ENCODE measurements at places on chromosomes 4 and X. TPM values are rescaled to one million over a fixed set of nuclear protein-coding genes. Genes with fewer than 3 reads are reported as not detected.

- no peak overlapping the region for H3K4me3 ChIP-seq
- no peak for DNase-seq
- no peaks in the 10 kb centered on the region for H3K36me3 ChIP-seq
- no peaks in the 10 kb centered on the region for H3K27me3 ChIP-seq
- H3K4me1 ChIP-seq: no peaks in the 10 kb centered on the region
Measured at GRCh38 chr4:172843192-172843591, 325.4 kb upstream of the GALNT7 start.

- no peaks in the 10 kb centered on the region for H3K4me1 ChIP-seq
- no peak overlapping the region for H3K27ac ChIP-seq
- no peaks in the 10 kb centered on the region for H3K36me3 ChIP-seq
- no peak for DNase-seq
- H3K4me3 ChIP-seq: no peak overlapping the region
Measured at GRCh38 chr4:126414741-126415140, 1100.0 kb downstream of the FAT4 start.

- H3K27ac ChIP-seq: no peak overlapping the region
- H3K4me1 ChIP-seq: no peaks in the 10 kb centered on the region
- no peak for DNase-seq
- H3K36me3 ChIP-seq: no peaks in the 10 kb centered on the region
- no peaks in the 10 kb centered on the region for H3K27me3 ChIP-seq
- no peak overlapping the region for H3K4me3 ChIP-seq
Measured at GRCh38 chrX:13923289-13923688, 106.4 kb upstream of the GPM6B start.

DNA sequence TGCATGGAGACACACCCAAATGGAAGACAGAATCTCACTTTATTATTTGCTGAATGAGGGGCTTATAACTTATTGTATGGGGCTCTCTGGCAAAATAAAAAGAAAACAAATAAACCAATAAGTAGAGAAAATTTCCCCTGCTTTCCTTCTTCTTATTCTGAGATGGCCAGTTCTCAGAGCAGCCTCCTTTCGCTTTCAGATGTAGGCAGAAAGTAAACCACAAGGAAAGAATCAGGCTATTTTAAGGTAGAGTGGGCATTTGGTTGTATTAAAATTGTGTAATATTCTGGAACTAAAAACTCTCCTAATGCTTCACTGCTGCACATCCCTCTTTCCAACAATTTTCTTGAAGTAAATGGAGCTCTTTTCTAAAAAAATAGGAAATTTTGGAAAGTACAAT lies 241.8 kb downstream of the GALNTL6 start:
- no peak for DNase-seq
- H3K4me3 ChIP-seq: no peak overlapping the region
- no peaks in the 10 kb centered on the region for H3K4me1 ChIP-seq
- H3K36me3 ChIP-seq: no peaks in the 10 kb centered on the region

- H3K4me3 ChIP-seq: no peak overlapping the region
- H3K36me3 ChIP-seq: no peaks in the 10 kb centered on the region
- DNase-seq: no peak
- H3K4me1 ChIP-seq: no peaks in the 10 kb centered on the region
Measured at GRCh38 chr4:19534159-19534558, 717.5 kb upstream of the SLIT2 start.

The GPAT3 gene
- total RNA-seq: 7.3 TPM

DNA sequence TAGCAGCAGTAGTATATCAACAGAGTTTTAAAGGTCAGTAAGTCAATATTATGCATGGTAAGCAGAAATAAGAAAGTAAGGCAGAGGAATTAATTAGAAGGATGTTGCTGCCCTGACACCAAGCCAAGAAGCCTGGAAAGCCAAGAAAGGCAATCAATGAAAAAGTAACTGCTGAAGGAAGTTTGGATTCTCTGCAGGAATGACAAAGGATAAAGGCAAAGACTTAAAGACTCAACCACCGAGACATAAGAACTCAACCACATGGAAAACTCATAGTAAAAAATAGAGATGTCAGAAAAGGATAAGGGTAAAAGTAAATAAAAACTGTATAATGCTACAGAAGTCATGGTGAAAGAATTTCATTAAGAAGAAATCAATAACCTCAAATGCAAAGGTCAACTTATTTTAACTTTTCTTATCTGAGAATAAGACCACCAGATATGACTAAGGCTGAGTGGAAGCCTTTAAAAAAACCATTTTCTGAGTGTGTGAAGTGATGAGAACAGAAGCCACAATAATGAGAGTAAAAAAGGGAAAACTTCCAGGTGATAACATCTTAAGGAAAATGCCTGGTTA lies 55.2 kb downstream of the NEK1 start:
- no peak overlapping the region for H3K4me3 ChIP-seq
- no peak for DNase-seq
- H3K27me3 ChIP-seq: no peaks in the 10 kb centered on the region
- no peak overlapping the region for H3K27ac ChIP-seq
- H3K4me1 ChIP-seq: no peaks in the 10 kb centered on the region

DNA sequence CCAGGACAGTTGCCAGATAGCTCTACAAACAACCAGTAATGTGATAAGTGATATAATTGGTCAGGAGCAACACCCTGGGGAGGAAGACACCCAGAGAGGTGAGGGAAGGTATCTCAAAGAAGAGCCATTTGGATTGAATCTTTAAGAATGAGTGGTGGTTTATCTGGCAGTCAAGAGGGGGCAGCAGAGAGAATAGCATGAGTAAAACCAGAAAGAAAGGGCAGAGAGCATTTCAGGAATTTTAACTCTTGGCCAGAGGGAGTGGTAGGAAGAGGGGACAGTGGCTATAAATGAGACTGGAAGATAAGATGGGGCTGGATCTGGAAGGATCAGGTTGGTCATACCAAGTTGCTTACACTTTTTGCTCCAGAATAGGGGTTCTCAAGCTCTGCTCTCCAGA lies 5.9 kb upstream of the SEPTIN6 start:
- no peak for DNase-seq
- H3K36me3 ChIP-seq: no peaks in the 10 kb centered on the region
- no peak overlapping the region for H3K4me3 ChIP-seq

DNA sequence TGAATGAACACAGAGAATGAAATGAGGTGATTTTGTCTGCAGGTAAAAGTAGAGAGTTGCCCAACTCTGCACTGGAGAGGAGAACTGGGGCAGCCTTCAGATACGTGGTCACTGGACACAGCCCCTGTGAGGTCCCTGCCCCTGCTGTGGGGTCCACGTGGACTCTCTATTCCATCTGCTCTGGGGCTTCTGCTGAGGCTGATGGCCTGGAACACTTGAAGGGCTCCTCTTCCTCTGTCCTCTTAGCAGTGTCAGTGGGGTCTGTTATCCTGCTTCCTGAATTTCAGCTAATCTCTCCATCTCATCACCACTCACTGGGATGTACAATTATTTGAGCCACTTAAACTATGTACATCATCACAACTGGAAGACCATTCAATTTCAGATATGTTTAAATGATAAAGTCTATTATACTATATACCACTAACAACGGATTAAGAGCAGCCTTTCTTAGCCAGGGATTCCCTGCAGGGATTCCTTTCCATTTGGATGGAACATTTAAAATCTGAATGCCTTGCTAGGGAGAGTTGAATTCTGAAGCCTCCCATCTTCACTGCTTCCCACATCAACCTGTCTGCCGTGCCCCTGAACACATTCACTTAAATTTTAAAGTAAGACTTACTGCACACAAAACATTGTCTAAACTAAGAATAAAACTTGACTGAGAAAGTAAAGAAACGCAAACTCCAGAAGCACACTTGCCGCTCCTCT lies 74.0 kb downstream of the CC2D2A start:
- H3K4me3 ChIP-seq: no peak overlapping the region
- DNase-seq: no peak

The NEXMIF gene
- total RNA-seq: 1.5 TPM

GRCh38 chrX:151488677-151489076 lies 74.8 kb upstream of the PASD1 start:
- no peak overlapping the region for H3K27ac ChIP-seq
- H3K4me1 ChIP-seq: no peaks in the 10 kb centered on the region
- H3K4me3 ChIP-seq: no peak overlapping the region
- DNase-seq: no peak
- H3K27me3 ChIP-seq: no peaks in the 10 kb centered on the region

DNA sequence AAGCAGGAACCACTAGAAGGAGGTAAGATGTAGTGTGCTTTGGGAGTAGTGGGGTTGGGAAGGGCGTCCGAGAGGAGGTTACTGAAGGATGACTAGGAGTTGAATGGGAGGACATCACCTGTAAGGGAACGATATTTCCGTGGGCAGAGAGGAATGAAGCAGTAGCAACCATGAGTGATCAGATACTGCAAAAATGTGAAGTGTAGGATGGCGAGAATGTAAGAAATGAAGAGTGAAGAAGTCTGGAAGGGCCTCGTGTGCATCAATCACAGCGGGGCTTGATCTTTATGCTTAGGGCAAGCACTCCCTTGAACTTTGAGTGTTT lies 594 bp downstream of the MSMO1 start:
- peaks cover 27% of the 10 kb centered on the region for H3K4me1 ChIP-seq
- no peaks in the 10 kb centered on the region for H3K27me3 ChIP-seq
- H3K27ac ChIP-seq: peak overlapping the region; percentile 77
- H3K4me3 ChIP-seq: peak overlapping the region; percentile 67
- no peaks in the 10 kb centered on the region for H3K36me3 ChIP-seq

DNA sequence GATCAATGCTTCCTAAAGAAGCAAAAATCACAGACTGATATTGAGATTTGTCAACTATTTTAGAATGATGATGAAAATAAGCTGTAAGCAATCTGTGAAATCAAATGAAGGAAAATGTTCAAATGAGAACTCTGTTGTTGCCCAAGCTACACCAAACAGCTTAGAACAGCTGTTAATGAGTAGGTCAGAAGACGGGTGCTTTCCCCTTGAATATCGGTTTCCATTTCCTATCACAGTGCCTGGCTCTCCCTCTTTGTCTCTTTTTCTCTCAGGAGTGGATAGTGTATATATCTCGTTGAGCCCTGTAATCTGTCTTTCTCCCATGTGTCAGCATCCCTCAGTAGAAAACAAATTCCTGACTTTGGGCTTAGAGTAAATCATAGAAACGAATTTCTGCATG lies 1592.9 kb upstream of the TENM3 start:
- H3K4me1 ChIP-seq: no peaks in the 10 kb centered on the region
- no peaks in the 10 kb centered on the region for H3K27me3 ChIP-seq
- no peak overlapping the region for H3K27ac ChIP-seq
- no peak overlapping the region for H3K4me3 ChIP-seq
- no peak for DNase-seq

All from suprapubic skin (tissue), 4 donors.